ENCODE measurements at places on chromosomes 3 and 15. TPM values are rescaled to one million over a fixed set of nuclear protein-coding genes. Genes with fewer than 3 reads are reported as not detected.
A peak's percentile ranks its signal among the peaks of the same experiment; 100 is the strongest.

DNA sequence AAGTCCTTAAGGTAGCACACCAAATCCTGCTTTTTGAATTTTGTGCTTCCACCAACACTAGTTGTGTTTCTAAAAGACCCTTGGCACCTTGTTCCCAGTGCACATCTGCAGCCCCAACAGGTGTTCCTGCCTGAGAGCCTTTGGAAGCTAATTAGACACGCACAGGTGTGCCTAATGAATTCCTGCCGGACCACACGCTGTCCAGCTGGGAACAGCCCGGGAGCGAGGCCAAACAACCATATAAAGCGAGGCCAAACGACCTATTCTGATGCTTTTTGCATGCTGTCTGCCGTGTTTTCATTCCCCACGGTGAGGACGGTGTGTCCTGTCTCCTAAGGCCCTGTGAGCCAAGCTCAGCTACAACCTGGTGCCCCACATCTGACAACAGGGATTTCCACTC is 99.5 kb downstream of the ATG7 start:
- no peak for DNase-seq

HIGD2B gene
- not detected for polyA plus RNA-seq

- no peak for DNase-seq
Observed at GRCh38 chr3:145902166-145902565, 258.8 kb downstream of the PLOD2 start.

DNA sequence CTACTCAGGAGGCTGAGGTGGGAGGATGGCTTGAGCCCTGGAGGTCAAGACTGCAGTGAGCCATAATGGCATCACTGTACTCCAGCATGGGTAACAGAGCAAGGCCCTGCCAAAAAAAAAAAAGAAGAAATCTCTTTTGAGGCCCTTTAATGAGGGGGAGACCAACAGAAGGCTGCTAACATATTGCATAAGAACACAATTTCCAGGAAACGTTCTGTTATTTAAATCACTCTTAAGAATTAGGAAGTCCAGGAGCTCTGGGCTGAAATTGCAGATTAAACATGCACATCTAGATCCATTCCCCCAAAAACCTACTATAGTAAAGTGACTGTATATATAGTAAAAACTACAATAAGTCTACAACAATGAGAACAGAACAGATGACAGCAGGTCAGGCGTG is 16.1 kb upstream of the BLM start:
- DNase-seq = no peak

ZPLD1 gene
- 0.08 TPM for polyA plus RNA-seq

DNA sequence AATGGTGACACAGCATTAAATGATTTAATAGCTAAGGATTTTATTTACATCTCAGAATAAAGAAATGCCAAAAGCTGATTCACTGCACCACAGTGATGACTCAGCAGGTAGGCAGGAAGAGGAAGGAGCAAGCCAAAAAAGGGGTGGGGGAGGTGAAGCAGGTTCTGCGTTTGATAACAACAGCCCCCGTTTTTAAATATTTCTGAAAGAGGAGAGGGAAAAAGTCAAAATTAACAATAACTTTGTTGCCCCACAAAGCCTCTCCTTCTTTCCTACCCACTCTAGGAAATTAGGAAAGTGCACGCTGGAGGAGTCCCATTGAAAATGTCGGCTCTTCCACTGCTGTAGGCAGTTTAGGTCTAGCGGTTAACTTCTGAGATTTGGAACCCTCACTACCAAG is 9.9 kb upstream of the CCDC54 start:
- no peak for DNase-seq

DNA sequence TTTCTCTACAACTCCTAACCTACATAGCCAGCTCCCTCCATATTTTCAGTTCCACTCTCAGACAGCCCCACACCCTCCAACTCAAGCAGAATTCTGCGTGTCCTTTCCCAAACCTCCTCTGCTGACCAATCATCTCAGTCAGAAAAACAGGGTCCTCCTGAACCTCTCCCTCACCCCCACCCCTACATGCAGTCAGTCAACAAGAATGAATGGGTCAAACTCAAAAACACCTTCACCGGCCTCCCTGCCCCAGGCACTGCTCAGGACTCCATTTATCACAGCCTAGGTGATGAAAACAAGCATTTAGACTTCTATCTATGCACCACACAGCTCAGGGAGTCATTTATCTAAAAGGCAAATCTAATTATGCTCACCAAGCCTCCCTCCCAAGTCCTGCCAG is 32.4 kb downstream of the MYL3 start:
- no peak for DNase-seq

DNA sequence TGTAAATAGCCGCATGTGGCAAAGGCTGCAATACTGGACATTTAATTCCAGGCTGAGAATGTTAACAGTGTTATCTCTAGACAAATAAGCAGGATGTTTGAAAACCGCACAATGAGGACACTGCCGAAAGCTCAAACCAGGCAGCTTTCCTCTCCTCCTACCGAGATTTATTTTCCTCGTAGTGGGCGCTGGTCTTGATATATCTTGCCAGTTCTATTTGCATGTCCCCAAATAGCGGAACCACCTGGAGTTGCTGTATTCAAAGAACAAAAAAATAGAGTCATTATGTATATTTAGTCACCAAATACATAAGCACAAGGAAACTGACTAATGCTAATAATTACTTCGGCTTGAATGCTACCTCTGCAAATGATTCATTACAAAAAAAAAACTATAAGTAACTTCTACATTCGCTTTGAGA is 46.5 kb downstream of the CYFIP1 start:
- no peak for DNase-seq

ZNF774 gene
- 2.3 TPM for polyA plus RNA-seq

LRRC49 gene
- 4.8 TPM for polyA plus RNA-seq

DNA sequence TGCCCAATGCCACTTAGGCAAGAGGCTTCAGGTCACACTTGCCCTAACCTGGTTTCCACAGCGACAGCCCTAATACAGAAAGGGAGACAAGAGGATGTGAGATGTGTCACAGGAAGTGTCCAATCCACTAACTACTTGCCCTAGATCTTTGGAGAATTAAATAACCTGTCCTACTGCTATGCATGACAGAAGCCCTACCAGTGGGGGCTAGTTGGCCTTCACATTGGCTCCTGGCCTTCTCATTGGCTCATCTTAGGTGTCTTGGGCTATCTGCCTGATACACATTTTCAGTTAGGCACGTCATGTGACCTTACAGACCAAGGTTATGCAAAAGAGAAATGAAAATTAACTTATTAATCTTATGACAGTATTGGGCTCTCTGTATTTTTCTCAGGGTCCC is 449.9 kb downstream of the FHIT start:
- DNase-seq = no peak

FOXL2NB gene
- polyA plus RNA-seq = not detected

DNA sequence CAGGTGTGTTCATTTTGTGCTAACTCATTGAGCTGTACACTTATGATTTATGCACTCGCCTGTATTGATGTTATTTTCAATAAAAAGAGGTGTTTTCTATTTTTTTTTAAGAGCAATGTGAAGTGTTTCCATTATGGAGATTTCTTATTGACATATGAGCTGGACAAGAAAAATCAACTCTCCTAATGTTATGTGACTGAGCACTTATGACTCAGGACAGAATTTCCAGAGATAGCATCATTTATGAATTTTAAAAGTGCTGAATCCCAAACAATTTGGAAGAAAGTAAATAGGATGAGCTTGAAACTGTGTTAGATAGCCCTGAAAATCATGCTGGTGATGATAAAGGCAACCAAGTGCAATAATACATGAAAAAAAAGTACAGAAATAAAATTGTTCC is 118.9 kb downstream of the RFTN1 start:
- no peak for DNase-seq

DNA sequence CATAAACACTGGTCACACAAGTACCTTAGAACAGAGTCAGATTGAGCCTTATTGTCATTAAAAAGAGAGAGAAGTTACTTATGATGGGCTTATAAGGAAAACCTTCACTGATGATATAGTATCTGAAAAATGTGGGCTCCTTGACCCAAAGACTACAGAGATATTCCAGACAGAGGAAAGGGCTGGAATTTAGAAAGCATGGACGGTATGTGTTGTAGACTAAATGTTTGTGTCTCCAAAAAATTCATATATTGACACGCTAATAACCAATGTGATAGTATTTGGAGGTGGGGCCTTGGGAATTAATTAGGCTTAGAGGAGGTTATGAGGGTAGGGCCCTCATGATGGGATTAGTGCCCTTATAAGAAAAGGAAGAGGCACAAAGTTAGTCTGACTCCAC is 61.0 kb upstream of the DAZL start:
- no peak for DNase-seq

- no peak for DNase-seq
Observed at GRCh38 chr15:63595688-63596087, 1.5 kb upstream of the FBXL22 start.

DNA sequence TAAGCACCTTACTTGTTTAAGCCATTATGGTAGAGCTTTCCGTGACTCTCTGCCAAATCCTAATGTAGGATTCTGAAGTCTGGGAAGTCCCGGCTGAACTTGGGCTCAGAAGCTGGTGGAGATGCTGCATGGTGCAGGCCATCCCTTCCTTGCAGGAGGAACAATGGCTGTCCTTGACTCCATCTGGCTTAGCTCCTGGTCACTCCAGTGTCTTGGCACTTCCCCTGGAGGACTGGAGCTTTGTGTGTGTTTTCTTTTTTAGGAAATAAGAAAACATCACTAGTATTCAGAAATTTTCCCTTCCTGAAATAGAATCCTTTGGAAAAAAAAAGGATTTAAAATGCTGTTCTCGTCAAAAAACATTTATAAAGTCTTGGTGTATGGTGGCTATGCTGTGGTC is 209.3 kb upstream of the ROPN1 start:
- no peak for DNase-seq

DNA sequence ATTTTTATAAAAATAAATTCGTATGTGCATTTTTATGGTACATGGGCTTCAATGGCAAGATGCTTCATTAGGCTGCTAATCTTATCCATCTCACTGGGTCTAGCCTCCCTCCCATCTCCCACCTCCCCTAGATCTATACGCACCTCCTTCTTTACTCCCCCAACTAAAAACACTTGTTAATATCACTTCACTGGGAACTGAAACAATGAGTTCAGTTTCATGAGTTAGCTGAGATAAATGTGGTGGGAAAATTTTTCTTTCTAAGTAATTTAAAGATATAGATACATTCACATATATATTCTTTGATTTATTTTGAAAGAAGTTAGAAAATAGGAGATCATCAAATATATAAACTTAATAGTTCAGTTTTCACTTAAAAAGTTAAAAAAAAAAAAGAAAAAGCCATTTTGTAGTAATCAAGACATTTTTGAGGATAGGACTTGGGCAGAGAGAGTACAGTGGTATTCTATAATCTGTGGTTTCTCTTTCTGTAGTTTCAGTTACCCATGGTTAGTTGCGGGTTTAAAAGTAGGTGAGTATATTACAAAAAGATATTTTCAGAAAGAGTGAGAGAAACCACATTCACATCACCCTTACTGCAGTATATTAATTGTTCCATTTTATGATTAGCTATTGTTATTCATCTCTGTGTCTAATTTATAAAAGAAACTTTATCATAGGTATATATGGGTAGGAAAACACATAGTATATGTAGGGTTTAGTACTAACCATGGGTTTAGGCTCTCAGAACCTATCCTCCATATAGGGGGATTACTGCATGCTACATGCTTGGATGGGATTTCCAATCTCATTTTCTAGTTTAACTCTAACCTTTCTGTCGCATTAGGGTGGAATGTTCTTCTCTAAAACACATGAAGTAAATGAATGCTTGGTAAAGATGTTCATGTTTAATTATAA is 316.0 kb upstream of the CBLB start:
- no peak for DNase-seq

- no peak for DNase-seq
Observed at GRCh38 chr15:80154336-80154735, 1.5 kb downstream of the FAH start.

GOLGA8F gene
- not detected for polyA plus RNA-seq

TGM5 gene
- not detected for polyA plus RNA-seq

- DNase-seq = no peak
Observed at GRCh38 chr15:36810656-36811449, 231.4 kb downstream of the CDIN1 start.

GRCh38 chr15:51680321-51680720 is 982 bp upstream of the SCG3 start:
- no peak for DNase-seq

- no peak for DNase-seq
Observed at GRCh38 chr3:176075046-176075445, 1122.2 kb downstream of the TBL1XR1 start.

- no peak for DNase-seq
Observed at GRCh38 chr15:65363306-65363705, 14.5 kb downstream of the IGDCC3 start.

SIN3A gene
- polyA plus RNA-seq = 6.8 TPM

DNA sequence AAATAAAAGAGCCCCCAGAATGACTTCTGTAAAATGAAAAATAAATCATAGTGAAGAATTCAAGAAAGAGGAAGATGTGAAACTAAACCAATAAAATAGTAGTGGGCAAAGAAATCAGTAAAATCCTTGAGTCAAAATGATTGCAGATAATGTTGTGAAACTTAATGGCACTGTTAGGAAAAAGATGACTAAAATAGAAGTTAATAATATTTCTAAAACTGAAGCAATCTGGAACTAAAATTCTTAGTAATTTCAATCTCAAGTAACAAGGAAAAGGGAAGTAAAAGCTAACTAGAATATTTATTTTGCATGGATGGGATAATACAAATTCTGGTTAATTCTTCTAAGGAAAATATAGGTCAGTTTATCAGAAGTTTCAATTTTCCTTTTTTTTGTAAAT is 84.6 kb downstream of the TMCO5A start:
- DNase-seq = no peak

DNA sequence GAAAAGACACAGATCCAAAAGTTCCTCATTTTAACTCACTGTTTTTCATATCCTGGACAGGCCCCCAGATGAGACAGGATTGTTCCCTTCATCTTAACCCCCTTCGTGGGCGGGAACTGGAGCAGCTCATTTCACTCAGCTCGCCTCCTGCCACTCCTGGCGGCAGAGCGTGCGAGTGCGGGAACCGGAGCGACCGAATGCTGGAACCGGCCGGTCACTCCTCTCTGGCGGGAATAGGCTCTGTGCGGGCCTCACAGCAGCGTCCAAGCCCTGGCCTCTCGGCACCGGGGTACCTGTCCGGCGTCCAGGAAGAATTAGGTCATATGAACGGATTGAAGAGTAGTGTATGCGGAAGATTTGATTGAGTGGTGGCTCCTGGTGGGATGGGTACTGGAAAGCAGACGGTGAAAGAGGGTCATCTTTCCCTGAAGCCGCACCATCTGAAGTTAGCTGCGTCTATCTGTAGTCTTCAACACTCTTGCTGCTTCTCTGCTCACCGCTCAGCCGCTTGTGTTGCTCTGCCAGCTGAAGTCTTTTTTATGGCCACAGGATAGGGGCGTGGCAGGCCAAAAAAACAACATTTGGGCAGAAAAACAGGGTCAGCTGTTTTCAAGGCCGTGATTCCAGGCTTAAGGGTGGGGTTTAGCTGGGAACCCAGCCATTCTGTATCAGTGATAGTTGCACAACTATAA is 42.3 kb upstream of the FXR1 start:
- DNase-seq = peak; percentile 23

GOLGA8K gene
- polyA plus RNA-seq = 0.23 TPM
